ENCODE measurements at places on chromosomes 7 and 10. TPM values are rescaled to one million over a fixed set of nuclear protein-coding genes. Genes with fewer than 3 reads are reported as not detected.

DYNC1I1 gene
- total RNA-seq = 26.3 TPM

ACSM6 gene
- not detected for total RNA-seq

FAM241B gene
- 4.6 TPM for total RNA-seq

FAM131B gene
- 0.21 TPM for total RNA-seq

SCART1 gene
- 0.82 TPM for total RNA-seq

HMX2 gene
- total RNA-seq = not detected

SFRP5 gene
- total RNA-seq = 110 TPM

DNA sequence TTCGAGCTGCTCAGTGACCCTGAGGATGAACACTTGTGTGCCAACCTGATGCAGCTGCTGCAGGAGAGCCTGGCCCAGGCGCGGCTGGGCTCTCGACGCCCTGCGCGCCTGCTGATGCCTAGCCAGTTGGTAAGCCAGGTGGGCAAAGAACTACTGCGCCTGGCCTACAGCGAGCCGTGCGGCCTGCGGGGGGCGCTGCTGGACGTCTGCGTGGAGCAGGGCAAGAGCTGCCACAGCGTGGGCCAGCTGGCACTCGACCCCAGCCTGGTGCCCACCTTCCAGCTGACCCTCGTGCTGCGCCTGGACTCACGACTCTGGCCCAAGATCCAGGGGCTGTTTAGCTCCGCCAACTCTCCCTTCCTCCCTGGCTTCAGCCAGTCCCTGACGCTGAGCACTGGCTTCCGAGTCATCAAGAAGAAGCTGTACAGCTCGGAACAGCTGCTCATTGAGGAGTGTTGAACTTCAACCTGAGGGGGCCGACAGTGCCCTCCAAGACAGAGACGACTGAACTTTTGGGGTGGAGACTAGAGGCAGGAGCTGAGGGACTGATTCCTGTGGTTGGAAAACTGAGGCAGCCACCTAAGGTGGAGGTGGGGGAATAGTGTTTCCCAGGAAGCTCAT lies 1.1 kb downstream of the DDIT4 start:
- DNase-seq = peak; percentile 93

DNA sequence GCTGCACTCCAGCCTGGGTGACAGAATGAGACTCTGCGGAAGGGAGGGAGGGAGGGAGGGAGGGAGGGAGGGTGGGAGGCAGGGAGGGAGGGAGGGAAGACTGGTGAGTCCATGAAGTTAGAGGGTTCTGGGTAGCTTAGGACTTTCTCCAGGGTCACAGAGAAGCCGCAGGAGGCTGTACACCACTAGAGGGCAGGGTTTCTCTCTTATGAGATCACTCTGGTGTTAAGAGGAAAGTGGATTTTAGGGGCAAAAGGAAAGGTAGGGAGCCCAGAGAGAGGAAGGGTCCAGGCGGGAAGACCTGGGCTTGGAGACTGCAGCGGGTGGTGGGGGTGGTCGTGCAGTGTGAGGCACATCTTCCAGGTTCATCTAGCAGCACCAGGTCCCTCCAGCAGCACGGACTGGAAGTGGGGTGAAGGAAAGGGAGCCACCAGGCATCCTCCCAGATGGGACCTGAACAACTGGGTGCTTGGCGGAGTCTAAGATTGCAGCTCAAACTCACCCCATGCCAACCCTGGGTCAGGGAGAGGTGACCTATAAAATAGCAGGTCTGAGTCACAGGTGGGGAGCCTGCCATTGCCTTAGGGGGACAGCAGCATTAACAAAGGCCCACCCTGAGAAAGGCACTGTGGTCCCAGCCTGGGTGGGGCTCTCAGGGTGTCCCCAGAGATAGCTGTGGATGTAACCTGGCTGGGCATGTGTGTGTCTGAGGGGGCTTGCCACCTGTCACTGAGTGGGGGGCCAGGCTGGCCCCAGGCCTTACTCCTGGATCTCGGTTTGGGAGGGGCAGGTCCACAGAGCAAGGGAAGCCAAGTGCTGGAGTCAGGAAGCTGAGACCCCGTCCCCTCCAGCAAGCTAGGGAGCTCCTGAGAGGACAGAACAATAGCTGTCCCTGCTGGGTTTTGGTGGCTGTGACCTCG lies 48.5 kb upstream of the SLC29A3 start:
- no peak for DNase-seq

GRCh38 chr10:85919491-85920021 lies 447.0 kb downstream of the GRID1 start:
- no peak for DNase-seq

DNA sequence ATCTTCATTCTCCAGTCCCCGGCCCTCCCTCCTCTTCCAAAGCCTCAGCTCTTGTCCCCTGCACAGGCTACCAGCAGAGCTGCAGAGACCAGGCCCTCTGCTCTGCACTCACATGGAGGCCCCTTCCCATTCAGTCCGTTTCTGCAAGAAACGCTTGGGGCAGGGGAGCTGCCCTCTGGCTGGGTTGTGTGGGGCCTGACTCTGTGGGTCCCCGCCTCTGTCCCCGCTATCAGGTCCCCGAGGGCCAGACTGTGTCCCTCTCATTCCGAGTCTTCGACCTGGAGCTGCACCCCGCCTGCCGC lies 1.5 kb downstream of the PCOLCE start:
- no peak for DNase-seq

- DNase-seq = no peak
Measured at GRCh38 chr7:2566348-2566889, 7.6 kb downstream of the IQCE start.

DNA sequence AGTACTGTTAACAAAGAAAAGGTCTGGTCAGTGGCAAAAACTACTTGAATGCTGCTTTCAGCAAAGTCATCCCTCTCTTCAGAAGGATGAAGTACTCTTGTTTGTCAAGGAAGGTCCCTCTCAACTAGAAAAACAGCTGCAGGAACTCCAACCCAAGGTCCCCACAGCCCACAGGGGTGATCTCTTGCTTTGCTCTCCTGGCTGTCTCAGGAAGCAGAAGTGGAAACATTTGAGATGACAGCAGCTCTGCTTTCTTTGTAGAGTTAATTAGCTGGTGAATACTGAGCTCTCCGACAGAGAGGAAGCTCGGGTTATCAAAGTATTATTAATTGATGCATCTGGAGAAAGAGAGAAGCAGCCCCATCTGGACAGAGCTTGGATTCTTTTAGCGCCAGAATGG lies 25.4 kb upstream of the LRGUK start:
- no peak for DNase-seq

- no peak for DNase-seq
Measured at GRCh38 chr7:27994639-27995038, 186.0 kb downstream of the JAZF1 start.

- DNase-seq = peak; percentile 20
Measured at GRCh38 chr7:149828357-149829309, 9.5 kb upstream of the ZNF862 start.

- DNase-seq = peak; percentile 87
Measured at GRCh38 chr10:19815731-19816410, 361 bp upstream of the PLXDC2 start.

DNA sequence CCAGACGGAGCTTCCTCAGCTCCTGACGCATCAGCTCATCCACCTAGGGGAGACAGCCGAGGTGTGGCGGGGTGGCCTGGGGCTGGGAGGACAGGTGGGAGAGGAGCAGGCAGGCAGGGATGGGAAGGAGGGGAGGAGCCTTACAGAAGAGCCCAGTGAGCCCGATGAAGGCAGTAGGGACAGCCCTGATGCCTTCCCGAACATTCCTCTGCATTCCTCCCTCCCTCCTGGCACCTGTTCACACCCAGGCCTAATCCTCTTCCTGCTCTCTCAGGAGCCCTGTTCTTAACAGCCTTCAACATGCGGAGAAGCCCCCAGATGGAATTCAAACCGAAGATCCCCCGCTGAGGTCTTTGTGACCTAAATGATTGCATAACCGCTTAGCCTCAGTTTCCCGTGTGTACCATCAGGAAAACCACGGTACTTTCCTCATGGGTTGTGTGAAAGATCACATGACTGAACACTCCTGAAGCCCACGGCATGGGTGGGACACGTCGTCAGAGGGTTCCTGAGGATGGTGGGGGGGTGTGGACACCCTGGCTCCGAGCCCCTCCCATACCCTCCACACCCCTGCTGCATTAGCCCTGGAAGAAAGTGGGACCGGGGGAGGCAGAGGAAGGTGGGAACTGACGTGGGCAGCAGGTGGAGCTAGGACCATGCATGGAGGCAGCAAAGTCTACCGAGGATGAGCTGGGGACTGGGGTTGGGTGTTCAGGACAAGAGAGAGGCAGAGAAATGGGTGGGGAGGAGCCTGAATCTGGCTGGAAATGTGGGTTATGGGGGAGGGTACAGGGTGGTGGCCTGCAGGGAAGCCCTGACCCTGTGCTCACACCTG lies 8.8 kb upstream of the ASB10 start:
- DNase-seq = no peak

GRCh38 chr10:126549344-126549743 lies 121.1 kb downstream of the C10orf90 start:
- no peak for DNase-seq

DNA sequence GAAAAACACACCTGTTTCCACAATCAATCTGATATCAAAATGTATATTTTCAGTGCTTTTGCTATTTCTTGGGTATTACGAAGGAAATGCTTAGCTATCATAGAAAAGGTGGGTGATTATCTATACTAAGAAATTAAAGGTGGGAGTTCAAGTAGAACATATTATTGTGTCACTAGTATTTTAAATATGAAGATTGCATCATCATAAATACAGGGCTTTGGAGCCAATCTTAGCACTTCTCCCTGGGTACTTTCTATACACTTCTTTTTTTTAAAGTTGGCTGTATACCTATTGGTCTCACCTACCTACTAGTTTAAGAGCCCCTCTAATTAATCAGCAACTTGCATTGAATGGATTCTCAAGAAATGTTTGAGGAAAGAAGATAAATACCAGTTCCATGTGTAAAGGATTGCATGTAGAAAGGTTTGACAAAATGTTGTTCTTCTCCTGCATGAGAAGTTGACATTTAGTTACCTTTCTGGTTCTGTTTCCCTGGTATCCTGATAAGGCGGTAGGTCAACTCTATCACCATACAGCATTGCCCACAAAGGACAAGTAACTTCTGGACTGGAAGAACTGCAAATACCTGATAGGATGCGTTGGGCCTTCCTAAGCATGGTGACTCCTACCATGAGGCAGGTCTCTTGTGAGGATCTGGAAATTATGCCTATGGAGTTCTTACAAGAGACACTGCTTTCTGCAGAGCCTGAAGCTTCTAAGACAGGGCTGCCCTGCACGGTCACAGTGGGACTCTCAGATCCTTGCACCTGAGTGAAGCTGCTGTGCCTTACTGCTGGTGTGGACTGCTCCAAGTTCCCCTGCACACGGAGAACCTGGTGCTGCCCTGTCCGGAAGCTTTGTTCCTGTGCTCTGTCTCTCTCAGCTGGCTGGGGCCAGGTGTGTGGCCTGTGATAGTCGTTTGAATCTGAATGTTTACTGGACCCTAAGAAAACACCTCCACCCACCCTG lies 32.1 kb upstream of the PDSS1 start:
- DNase-seq = no peak

Data from right cardiac atrium (tissue), 5 donors.